Calu3 (cell line): ENCODE measurements at places on chromosomes 7 and 10. TPM values are rescaled to one million over a fixed set of nuclear protein-coding genes. Genes with fewer than 3 reads are reported as not detected.

SLC13A1 gene
- total RNA-seq, result not detected in 2 replicates

HPSE2 gene
- not detected in 2 replicates for total RNA-seq

CBLL1 gene
- total RNA-seq, result 23.9 and 25.3 TPM in 2 replicates

ARHGAP22 gene
- total RNA-seq, result 1.0 and 1.6 TPM in 2 replicates

- no peak for DNase-seq
These were observed 228.0 kb downstream of the ELMO1 start for GRCh38 chr7:37220664-37221063.

DNA sequence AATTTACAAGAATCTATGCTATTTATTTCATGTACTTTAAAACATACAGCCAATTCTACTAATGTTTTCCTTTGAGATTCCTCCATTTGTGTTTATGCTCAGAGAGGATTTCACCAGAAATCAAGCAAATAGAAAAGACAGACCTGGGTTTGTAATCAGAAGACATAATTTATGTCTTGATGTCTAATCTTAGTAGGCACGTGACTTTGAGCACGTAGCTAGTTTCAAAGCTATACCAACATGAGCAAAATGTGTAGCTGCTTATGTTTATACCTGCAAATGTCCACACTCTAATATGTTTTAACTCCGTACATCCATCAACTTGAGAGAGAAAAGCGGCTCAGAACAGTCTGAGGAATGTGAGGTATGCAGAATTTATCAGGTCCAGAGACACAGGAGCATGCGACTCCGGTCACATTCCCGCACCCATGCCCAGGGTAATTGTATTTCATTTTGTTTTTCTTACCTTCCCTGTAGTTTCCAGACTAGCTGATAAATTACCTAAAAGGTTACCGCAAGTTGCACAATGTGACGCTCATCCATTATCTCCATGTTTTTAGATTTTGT is 40.0 kb downstream of the SVOPL start:
- no peak for DNase-seq
